Sigmoid colon (tissue), 7 donors: ENCODE measurements at places on chromosomes 13 and 19. TPM values are rescaled to one million over a fixed set of nuclear protein-coding genes. Genes with fewer than 3 reads are reported as not detected.

DNA sequence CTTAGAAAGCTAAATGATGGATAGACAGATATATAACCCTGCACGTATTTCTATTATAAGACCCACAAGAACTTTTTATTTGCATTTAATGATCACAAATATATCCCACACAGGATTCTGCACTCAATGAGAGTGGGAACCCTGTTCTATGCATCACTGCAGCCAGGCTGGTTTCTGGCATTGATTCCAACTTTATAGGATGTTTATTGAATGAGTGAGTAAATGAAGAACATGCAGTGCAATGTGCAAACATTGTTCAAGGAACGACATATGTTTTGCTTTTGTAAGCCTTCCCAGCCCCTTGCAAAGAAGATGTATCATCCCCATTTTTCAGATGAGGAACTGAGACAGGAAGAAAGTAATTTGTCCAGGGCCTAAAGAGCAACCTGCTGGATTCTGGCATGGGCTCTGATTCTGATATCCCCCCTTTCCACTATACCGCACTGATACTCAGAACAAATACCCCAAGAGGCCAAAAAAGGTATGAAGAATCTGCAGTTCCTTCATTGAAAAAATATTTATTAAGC is 246.3 kb downstream of the LACC1 start:
- H3K4me3 ChIP-seq: no peak overlapping the region
- no peaks in the 10 kb centered on the region for H3K36me3 ChIP-seq
- H3K27me3 ChIP-seq: no peaks in the 10 kb centered on the region
- H3K27ac ChIP-seq: no peak overlapping the region

DNA sequence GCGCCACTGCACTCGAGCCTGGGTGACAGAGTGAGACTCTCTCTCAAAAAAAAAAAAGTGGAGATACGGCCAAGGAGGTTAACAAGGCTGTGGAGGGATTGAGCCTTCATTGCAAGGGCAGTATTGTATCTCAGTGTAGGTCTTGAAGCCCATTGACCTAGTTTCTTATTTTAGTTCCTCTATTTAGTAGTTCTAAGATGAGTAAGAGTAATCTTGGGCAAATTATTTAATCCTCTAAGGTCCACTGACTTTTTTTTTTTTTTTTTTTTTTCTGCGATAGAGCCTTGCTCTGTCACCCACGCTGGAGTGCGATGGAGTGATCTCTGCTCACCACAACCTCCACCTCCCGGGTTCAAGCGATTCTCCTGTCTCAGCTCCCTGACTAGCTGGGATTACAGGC is 14.3 kb upstream of the ILF3 start:
- no peaks in the 10 kb centered on the region for H3K27me3 ChIP-seq
- peaks cover 14% of the 10 kb centered on the region for H3K36me3 ChIP-seq
- no peak for DNase-seq

DNA sequence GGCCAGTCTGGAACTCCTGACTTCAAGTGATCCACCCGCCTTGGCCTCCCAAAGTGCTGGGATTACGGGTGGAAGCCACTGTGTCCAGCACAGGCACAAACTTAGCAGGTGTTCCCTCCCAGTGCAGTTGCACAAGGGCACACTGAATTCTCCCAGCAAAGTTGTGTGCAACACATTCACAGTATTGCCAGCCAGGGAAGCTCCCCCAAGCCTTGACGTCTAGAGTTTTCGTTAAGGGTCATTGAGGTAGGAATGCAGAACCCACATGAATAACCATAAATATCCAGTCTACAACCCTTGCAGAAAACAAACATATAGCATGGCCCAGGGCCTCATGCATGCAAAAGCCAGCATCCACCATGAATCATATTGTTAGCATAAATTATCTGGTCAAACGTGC is 3.3 kb upstream of the AURKC start:
- DNase-seq: no peak
- H3K4me3 ChIP-seq: no peak overlapping the region
- H3K27ac ChIP-seq: no peak overlapping the region
- H3K36me3 ChIP-seq: no peaks in the 10 kb centered on the region

GRCh38 chr13:96900986-96901385 is 93.3 kb downstream of the OXGR1 start:
- no peak overlapping the region for H3K4me3 ChIP-seq

DNA sequence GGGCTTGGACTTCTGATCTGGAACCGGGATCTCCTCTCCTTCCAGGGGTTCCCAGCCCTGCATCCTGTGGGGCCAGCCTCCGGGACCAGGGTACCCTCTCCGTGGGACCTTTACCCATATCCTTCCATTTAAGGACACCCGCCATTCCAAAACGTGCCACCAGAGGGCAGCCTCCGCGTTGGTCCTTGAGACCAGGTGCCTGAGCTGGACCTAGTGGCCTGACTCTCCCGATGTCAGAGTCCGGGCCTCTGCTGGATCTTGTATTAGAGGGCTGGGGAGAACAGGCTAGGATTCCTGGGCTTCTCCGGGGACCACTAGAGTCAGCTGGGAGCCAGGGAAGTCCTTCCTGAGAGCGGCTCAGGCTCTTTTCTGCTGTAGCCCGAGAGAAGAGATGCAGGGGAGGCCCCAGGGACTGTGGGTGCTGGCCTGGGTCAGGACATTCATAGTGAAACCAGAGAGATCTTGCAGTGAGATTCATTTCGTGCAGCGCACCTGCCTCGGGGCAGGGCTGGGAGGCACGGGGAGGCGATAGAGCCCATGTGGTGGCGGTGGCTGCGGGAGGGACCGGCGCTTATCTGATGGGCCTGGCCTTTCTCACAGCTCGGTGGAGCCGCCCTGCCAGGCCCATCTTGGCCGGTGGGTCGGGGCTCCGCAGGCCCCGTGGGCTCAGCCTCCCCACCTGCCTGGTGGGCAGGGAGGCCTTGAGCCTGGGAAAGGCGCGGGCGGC is 9.8 kb upstream of the SLC7A10 start:
- no peak overlapping the region for H3K4me3 ChIP-seq
- DNase-seq: peak; percentile 85
- H3K36me3 ChIP-seq: no peaks in the 10 kb centered on the region
- no peak overlapping the region for H3K27ac ChIP-seq
- no peaks in the 10 kb centered on the region for H3K4me1 ChIP-seq

DNA sequence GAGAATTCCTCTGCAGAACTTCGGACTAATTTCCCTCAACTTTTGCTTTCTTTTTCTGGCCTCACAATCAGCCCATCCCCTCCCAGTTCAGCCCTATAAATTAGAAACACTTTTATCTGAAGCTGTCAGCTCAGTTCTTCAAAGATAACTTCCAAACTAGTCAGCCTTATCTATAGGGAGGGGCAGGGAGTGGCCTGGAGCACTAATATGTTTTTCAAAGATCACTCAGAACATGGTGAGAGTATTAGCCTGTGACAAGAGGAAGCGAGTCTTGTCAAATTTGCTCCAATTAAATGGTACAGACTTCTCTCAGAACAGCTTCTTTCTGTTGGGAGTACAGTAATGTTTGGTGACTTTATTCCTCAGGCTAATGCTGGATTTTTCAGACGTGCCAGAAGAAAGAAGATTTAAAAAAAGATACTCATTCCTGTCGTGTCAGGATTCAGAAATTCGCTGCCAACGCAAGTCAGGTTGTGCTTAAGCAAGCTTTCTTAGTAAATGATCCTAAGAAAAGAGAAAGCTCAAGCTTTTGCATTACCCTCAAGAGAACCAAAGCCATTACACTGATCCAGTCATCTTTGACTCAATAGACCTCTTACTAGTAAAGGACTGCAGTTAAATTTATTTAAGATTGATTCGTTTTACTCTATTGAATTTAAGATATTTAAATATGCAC is 1033.6 kb downstream of the SLITRK5 start:
- no peak for DNase-seq
- H3K4me3 ChIP-seq: no peak overlapping the region
- H3K36me3 ChIP-seq: no peaks in the 10 kb centered on the region
- no peaks in the 10 kb centered on the region for H3K27me3 ChIP-seq
- no peak overlapping the region for H3K27ac ChIP-seq

The ETV2 gene
- polyA plus RNA-seq: 4.9 TPM

DNA sequence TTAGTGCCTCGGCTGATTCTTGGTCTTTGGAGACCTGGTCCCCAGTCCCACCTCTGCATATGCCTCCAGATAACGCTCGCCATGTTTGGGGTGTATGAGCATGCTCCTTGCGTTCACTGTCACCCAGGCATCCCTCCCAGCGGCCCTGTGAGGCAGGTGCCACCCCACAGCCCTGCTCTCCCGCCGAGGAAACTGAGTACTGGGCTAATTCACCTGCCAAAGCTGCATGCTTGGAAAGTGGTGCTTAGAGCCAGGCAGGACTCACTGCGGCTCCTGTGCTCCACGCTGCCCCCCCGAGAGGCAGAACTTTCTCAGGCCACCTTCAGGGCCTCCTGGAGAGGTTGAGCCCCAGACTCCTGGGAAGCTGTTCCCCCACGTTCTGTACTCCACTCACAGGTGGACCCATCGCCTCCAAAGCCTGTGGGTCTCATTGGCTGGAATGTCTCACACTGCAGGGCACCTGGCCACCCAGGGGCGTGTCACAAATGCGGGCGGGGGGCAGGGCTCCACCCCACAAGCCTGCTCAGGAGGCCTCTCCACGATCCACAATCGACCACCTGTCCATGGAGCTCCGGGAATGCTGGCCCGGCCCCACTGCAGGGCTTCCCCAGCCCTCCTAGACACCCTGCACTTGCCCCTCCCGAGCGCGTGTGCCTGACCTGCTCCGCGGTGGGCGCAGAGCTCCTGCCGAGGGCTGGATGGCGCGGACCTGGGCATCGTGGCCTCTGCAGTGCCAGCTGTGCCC is 64.6 kb downstream of the ATP11A start:
- H3K4me3 ChIP-seq: no peak overlapping the region
- no peak for DNase-seq
- no peaks in the 10 kb centered on the region for H3K36me3 ChIP-seq
- H3K27ac ChIP-seq: no peak overlapping the region
- no peaks in the 10 kb centered on the region for H3K4me1 ChIP-seq

DNA sequence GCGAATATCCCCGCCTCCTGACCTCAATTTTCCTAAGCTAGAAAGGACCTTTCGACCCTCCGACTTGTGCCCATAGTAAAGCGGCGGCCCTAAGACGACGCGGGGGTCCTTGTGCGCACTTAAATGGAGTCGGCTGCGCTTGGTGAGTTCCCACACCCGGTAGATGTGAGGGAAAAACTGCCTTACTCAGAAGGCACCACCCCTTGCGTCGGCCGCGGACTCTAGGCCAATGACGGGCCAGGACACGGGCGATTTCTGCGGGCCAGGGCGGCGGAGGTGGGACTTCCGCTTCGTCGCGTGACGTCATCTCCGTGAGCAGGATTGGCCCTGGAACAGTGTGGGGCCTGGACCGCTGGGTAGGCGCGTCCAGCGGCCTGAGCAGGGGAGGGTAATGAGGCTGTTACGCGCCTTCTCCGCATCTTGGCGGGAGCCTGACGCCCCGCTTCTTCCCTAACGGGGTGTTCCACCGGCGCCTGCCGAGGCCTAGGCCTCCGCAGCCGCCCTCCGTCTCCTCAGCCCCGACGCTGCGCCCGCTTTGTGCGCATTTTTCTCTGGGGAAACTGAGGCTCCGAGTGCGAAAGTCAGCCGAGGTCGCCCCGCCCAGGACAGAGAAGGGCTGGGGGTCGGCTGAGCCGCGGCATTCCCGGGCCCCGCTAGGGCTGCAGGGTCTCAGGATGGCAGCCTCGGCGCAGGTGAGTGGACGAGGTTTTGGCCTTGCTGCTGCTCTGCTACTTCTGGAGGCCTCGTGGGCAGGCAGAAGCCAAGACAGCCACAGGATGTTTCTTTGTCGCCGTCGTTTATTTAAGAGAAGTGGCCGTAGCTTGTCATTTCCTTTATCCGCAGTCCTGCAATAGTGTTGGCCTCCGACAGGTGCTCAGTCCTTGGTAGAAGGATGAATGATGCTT is at the start of gene ZNF543:
Gene ZNF543, plus strand, starts transcription at position 293 of the 905 bp plus-strand sequence. Its CDS starts 382 bp downstream, at position 675.
- H3K27me3 ChIP-seq: no peaks in the 10 kb centered on the region
- DNase-seq: peak; percentile 98

DNA sequence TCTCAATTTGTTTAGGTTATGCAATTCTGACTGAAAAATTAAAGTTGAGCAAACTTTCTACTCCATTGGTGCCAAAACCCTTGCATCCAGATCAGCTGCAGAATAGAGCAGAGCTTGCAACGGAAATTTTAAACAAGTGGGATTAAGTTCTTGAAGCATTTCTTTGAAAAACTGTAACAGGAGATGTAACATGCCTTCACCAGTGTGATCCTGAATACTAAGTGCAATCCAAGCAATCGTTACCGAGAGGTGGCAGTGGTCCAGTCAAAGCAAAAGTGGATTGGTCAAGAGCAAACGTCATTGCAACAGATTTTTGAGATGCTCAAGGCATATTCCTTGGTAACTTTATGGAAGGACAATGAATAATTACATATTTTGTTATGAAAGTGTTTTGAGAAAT is 841.1 kb upstream of the SLITRK5 start:
- DNase-seq: no peak
- H3K36me3 ChIP-seq: no peaks in the 10 kb centered on the region
- no peak overlapping the region for H3K4me3 ChIP-seq
- no peak overlapping the region for H3K27ac ChIP-seq

- no peaks in the 10 kb centered on the region for H3K36me3 ChIP-seq
- no peaks in the 10 kb centered on the region for H3K4me1 ChIP-seq
- no peak for DNase-seq
- H3K4me3 ChIP-seq: no peak overlapping the region
Measured at GRCh38 chr13:35593651-35594050, 117.2 kb upstream of the MAB21L1 start.

DNA sequence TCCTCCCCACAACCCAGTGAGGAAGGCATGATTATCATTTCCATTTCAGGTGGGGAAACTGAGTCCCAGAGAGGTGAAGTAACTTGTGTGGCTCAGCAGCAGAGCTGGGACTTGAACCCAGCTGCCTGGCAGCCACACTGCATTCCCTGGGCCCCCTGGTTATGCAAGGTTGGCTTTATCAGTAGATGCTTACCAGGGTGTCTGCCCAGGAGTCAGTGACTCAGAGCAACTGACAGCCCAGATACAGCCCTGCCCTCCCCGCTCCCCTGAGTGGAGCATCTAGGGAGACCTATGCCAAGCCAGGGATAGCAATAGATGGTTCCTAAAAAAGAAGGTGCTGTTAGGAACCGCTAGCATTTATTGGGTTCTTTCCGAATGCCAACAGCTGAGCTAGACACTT is 5.9 kb downstream of the IGLON5 start:
- no peak overlapping the region for H3K27ac ChIP-seq
- no peaks in the 10 kb centered on the region for H3K4me1 ChIP-seq
- H3K36me3 ChIP-seq: no peaks in the 10 kb centered on the region
- no peak overlapping the region for H3K4me3 ChIP-seq
- peaks cover 50% of the 10 kb centered on the region for H3K27me3 ChIP-seq
- DNase-seq: no peak
